ENCODE measurements at places on chromosomes 1 and 21.

- DNase-seq, result no peak
Measured at GRCh38 chr1:245605480-245606156, 450.8 kb downstream of the KIF26B start.

DNA sequence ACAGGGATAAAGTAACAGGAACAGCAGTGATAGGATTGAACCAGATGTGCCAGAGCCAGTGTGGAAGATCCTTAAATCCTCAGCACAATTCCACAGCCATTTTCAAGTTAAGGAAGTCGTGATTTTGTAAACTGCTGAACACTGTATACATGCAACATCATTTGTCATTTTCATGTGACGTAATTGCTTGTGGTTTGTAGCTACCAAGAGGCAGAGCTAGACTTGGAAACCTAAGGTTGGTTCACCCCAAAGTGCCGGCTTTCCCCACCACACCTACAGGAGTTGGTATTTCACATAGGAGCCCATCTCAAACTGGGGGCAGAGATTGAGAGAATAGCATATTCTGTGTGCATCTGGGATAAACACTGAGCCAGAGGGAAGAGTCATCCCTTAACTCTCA lies 113.9 kb downstream of the CAPN8 start:
- no peak for DNase-seq

GRCh38 chr1:5765483-5765882 lies 226.7 kb downstream of the NPHP4 start:
- no peak for DNase-seq

DNA sequence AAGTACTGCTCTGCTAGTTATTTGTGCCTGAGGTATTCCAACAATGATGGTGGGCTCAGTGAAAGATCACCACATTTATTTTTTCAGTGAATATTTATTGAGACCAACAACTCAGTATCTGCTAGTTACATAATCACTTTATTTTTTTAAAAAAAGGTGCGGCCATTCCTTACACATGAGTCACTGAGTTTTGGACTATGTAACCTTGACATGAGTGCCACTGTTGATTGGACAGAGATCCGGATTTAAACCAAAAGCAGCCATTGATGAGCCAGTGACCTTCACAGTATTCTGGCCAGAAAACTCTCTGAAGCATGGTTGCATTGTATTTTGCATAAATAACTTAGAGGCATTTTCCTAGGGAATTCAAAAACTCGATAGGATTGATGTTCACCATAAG lies 79.5 kb downstream of the NUF2 start:
- DNase-seq, result no peak

GRCh38 chr1:18934205-18935000 lies 22.1 kb downstream of the IFFO2 start:
- DNase-seq, result no peak
